Cerebellar nuclear complex (tissue), 1 donor: ENCODE measurements at places on chromosomes 2 and 18.

GRCh38 chr18:58359620-58360019 lies 269.3 kb downstream of the ALPK2 start:
- DNase-seq: no peak

GRCh38 chr2:239977111-239977510 lies 48.0 kb downstream of the NDUFA10 start:
- DNase-seq: no peak

DNA sequence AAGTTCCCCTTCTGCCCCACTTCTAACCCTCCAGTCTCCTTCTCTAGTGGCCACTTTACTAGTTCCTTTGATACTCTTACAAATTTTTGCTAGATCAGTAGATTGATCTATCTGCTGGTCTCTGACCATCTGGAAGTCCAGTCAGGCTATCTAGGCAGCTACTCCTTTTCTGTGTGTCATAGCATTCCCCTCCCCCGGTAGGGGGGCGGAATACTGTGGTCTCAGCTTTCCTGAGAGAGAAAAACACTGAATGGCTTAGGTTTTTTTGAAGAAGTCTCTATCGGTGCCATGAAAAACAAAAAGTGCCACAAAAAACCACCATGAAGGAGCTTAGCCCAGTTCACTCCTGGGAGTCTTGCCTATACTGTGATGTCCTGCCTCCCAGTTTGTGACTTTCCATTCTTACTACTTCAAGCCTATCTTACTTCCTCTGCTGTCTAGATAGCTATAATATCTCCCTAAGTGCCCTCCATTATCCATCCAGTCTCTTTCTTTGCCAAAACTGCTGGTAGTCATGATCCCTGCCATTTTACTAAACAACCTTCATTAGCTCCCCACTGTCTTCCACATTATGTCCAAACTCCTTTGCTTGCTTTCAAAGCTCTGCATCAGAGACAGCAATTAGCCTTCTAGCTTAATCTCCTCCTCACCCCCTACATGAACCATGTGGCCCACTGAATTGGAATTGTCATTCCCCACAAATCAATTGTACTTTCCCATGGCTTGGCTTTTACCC lies 29.9 kb downstream of the TPGS2 start:
- no peak for DNase-seq

GRCh38 chr2:124572934-124573634 lies 548.0 kb downstream of the CNTNAP5 start:
- no peak for DNase-seq

GRCh38 chr2:7730449-7730848 lies 813.2 kb downstream of the RNF144A start:
- no peak for DNase-seq

DNA sequence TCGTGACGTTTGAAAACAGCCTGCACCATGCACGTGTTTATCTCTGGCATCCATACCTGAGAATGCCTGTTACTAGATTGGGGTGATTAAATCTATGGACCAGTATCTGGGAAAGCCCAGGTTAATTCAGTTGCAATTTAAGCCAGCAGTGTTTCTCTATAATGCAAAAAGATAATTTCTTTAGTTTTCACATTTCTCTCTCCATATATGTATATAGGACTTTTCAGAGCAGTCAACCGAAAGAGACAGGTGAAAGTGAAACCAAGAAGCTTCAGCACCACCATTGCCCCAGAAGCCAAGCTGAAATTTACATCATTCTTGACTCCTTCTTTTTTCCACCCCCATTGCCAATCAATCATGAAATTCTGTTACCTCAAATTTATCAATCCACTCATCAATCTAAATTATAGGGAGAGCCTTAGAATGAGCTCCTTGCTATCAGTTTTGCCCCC lies 2.7 kb upstream of the LRP2 start:
- DNase-seq: no peak

DNA sequence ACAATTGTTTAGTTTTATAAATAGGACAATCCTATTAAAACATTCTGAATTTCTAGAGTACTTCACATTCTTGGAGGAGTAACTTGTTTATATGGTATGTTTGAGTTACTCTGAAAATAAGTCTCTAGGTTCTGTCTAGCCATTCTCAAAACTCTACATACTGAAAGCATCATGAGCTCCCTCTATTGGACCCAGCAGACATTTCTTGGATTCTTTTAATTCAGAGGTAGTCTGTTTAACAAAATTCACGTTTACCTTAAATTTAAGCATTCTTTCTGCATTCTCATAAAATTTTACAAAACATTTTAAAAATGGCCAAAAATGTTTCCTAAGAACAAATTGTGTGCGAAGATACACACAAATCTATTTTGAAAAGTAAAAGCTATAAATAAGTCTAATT lies 15.3 kb downstream of the SP9 start:
- DNase-seq: no peak

GRCh38 chr2:241957276-241957675 lies 87.7 kb downstream of the RTP5 start:
- DNase-seq: no peak

DNA sequence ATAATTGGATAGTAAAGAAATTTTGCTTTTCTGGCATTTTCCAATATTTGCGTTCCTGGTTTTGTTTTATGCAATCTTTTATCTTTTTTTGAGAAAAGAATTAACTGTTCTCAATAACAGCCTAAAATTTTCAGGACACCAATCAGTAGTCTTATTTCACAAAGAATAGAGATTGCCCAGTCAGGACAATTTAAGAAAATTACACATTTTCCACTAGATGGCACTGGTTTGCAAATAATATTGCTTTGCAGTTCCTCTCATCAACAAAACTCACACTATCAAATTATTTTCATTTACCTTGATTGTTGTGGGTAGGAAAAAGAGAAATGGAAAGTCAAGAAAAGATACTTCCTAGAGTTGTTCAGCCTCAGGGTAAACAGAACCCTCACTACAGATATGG lies 2.4 kb upstream of the RBM45 start:
- no peak for DNase-seq

- no peak for DNase-seq
Observed at GRCh38 chr2:12131975-12132374, 385.5 kb downstream of the LPIN1 start.

- no peak for DNase-seq
Observed at GRCh38 chr2:23411752-23412431, 26.9 kb downstream of the KLHL29 start.

- no peak for DNase-seq
Observed at GRCh38 chr2:212908031-212908430, 243.4 kb downstream of the IKZF2 start.

DNA sequence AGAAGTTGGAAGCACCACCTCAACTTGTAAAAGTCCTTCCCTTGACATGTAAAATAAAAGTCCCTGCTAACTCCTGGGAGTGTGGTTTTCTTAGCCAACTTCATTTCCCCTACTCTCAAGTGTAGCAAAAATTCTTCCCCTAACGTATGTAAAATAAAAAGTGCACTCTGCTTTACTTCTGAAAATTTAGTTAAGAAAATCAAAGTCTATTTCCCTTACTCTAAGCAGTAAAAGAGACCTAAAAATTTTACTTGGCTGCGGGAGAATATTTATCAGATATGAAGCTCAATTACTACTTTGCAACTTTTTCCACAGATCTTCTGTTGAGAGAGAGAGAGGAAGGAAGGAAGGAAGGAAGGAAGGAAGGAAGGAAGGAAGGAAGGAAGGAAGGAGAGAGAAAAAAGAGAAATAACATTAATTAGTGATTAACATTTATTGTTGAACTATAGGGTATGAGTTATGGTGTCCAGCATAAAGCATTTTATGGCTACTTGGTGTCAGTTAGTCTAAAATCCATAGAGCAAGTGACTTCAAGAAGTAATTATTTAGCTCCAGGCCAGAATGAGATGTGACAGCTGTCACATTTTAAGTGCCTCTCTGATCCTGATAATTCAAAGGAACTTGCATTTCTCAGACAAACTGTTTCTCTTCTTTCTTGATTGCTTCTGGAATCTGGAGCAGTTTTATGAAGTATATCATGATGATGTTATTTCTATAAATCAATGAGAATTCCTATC lies 210.3 kb downstream of the TMX3 start:
- no peak for DNase-seq

GRCh38 chr2:105917688-105918087 lies 173.0 kb downstream of the NCK2 start:
- no peak for DNase-seq

- DNase-seq: no peak
Observed at GRCh38 chr2:226690461-226691024, 109.1 kb downstream of the IRS1 start.

- DNase-seq: no peak
Observed at GRCh38 chr2:47288864-47289263, 114.1 kb upstream of the MSH2 start.

DNA sequence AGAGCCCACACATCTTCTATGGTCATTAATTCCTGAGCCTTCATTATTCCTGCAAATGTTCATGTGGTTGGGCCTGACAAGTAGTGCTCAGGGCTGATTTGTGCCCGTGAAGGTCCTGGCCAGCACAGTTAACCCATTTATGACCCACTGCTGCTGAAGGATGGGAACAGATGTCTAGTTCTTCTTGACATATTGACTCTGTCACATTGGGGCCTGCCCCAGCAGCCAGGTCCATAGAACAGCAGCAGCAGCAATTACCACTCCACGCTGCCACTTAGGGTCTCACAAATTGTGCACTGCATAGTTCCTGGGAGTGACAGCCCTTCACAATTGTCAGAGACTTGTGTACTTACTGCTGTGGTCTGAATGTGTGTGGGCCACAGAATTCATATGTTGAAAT lies 442.3 kb upstream of the RGPD4 start:
- DNase-seq: no peak

GRCh38 chr2:109677835-109678580 lies 63.8 kb downstream of the SOWAHC start:
- DNase-seq: no peak

DNA sequence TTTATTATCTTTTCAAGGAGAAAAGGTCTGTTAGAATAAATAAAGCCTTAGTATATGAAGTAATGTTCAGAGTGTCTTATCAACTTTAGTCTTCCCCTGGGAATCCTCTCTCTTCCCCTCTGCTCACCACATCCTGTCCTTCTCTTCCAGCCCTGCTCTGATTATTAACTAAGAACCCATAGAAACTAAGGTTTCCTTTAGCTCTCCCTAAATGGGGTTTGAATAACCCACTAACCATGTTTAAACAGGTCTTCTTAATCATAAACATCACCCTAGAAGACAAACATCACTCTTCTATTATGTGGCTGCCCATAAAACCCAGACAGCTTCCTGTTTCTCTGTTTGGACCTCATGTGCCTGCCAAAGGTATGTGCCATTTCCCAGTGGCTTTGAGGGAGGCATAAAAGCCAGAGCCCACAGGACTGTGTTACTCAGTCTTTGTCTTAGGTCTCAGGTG lies 50.1 kb downstream of the SLC14A1 start:
- no peak for DNase-seq

DNA sequence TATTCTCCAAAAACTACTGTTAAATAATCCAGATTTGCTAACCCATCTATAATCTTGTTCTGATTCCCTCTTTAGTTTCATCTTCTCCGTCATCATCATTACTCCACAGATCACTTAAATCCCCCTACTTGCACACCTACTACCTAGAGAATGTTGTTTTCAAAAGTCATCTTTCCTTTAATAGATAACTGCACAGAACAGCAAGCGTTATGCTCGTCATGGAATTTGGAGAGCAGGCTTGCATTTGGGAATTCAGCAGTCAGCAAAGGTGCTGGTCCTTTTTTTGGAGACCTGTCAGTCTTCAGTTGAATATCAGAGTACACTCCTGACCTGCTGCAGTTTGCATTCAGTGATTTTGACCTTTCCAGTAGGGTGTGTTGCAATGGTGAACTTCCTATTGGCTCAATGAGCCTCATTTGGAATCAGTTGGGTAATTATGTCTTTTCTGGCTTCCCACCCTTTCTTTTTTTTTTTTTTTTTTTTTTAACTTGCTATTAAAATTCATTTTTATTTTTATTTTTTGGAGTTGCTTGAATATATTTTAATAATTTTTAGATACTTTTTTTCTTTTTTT lies 110.6 kb downstream of the HNRNPLL start:
- no peak for DNase-seq

GRCh38 chr2:21257621-21258020 lies 133.9 kb downstream of the TDRD15 start:
- no peak for DNase-seq

- no peak for DNase-seq
Observed at GRCh38 chr2:179572544-179572943, 288.9 kb downstream of the ZNF385B start.

DNA sequence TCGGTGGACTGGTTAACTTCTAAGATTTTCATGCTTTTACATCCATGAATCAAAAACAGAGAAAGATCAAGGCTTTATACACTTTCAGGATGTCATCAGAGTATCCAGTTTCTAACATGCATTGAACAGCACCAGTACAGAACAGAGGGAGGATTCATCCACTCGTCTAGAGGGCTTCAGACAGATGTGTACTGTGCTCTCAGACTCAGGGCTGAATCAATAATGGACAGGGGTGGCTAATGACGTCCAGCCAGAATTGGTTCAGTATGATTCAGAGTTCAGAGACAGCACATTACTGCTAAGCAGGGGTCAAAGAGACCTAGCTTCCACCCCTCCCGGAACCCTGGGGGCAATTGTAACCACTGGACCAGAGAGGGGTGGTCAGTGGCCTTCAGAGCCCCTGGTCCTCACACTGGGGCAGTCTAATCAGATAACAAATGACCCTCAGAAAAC lies 37.3 kb downstream of the RNU4ATAC start:
- no peak for DNase-seq

DNA sequence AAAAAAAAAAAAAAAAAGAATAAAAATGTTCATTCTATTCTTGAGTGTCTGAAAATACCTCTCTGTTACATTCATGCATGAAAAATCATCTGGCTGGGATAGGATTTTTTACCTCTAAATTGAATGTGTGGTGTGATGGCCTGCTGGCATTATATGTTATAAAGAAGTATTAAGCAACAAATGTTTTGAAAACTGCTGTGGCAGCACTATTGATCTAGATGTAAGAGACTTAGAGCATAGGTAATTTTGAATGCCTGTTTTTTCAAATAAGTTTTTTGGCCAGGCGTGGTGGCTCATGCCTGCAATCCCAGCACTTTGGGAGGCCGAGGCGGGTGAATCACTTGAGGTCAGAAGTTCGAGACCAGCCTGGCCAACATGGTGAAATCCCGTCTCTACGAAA lies 147.0 kb upstream of the LINC00305 start:
- no peak for DNase-seq

GRCh38 chr2:99780276-99780675 lies 290.5 kb upstream of the REV1 start:
- DNase-seq: no peak

- no peak for DNase-seq
Observed at GRCh38 chr18:34509879-34510586, 200.1 kb upstream of the DTNA start.
